ENCODE measurements at places on chromosomes 1 and 21.

DNA sequence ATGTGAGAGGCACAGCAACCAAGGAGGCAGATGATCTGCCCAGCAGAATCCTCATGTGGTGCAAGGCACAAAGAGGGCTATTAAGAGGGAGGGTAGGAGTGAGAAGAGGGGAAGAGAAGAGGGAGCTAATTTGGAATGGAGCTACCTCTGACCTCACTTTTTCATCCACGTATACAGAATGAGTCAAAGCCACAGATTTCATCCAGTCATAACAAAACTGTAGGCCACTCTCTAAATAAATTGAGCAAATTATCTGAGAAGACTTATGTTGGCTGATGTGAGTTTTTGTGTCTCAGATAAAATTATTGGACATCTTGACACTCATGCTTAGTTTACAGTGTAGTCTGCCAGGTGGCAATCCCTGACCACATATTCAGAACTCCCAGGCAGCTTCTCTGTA lies 325.6 kb downstream of the TTLL7 start:
- no peaks in the 10 kb centered on the region for H3K36me3 ChIP-seq
- no peak overlapping the region for H3K27ac ChIP-seq
- no peak overlapping the region for H3K4me3 ChIP-seq

DNA sequence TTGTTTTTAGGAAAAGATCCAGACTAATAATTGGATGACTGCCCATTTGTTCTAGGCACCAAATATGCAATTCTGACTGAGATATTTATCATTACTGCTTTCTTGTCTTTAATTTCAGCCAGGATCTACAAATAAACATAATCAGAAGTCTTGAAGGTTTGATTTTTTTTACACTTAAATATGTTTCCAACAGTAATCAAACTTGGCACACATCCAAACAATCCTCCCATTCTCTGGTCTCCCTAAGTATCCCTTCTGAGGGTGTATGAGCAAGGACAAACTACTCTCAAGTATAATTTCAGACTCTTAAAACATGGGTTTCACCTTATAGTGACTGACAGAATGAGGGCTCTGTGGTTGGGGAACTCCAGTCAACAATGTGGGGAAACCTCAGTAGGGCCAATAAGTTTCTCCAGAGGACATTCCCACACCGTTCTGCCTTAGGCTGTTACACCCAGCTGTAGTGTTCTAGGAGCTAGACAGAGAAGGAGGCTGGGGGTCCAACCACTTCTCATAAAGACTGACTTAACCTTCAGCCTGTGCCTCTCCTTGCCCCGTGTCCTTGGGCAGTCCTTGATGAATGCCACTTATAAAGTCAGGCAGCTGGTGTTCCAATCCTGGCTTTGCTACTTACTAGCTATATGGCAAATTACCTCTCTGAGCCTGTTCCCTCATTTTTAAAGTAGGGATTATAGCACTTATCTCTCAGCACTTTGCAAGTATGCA lies 1.5 kb upstream of the PALMD start:
- peaks cover 27% of the 10 kb centered on the region for H3K4me1 ChIP-seq
- H3K27ac ChIP-seq: peak overlapping the region; percentile 93
- no peak for DNase-seq
- H3K4me3 ChIP-seq: no peak overlapping the region
- H3K27me3 ChIP-seq: no peaks in the 10 kb centered on the region
- H3K36me3 ChIP-seq: no peaks in the 10 kb centered on the region

DNA sequence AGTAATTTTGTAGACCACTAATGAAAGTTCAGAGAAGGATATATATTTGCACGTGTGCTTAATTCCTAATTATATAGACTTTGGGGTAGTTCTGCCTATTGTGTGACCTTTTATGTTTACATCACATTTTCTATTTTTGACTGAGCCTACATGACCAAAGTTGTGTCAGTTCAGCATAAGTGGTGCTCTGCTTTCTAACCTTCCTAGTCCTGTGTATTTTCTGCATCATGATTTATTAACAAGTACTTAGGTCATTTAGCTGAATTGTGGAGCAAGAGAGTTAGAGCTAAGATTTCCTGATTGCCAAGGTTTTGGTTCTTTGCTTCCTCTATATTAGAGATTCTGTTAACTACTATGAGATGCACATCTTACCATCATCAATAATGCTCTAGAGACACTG lies 176.0 kb downstream of the C1orf21 start:
- no peaks in the 10 kb centered on the region for H3K27me3 ChIP-seq
- H3K4me1 ChIP-seq: peaks cover 25% of the 10 kb centered on the region
- no peak overlapping the region for H3K27ac ChIP-seq
- H3K36me3 ChIP-seq: no peaks in the 10 kb centered on the region
- no peak overlapping the region for H3K4me3 ChIP-seq
- no peak for DNase-seq

- H3K4me3 ChIP-seq: no peak overlapping the region
- peaks cover 57% of the 10 kb centered on the region for H3K4me1 ChIP-seq
- no peaks in the 10 kb centered on the region for H3K36me3 ChIP-seq
- no peak for DNase-seq
- peak overlapping the region; percentile 84 for H3K27ac ChIP-seq
- no peaks in the 10 kb centered on the region for H3K27me3 ChIP-seq
Measured at GRCh38 chr1:61142726-61143500, 60.6 kb downstream of the NFIA start.

DNA sequence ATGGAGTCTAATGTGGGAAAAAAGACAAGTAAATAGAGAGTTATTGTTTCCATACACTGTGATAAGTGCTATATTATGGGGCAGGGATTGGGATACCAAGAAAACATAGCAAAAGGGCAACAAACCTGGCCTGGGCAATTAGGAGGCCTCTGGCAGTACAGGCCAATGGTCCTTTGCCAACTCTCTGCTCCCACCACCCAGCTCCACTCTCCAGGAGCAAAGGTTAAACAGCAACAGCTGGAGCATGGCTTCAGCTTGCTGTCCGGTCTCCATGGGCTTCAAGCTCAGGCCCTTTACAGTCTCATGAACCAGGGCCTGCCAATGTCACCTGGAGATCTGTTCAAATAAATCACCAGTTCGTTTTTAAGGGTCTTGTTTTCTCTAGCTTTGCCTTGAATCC lies 37.2 kb upstream of the ARHGAP29 start:
- no peaks in the 10 kb centered on the region for H3K27me3 ChIP-seq
- no peaks in the 10 kb centered on the region for H3K36me3 ChIP-seq
- H3K4me3 ChIP-seq: no peak overlapping the region
- no peaks in the 10 kb centered on the region for H3K4me1 ChIP-seq
- no peak for DNase-seq
- no peak overlapping the region for H3K27ac ChIP-seq

DNA sequence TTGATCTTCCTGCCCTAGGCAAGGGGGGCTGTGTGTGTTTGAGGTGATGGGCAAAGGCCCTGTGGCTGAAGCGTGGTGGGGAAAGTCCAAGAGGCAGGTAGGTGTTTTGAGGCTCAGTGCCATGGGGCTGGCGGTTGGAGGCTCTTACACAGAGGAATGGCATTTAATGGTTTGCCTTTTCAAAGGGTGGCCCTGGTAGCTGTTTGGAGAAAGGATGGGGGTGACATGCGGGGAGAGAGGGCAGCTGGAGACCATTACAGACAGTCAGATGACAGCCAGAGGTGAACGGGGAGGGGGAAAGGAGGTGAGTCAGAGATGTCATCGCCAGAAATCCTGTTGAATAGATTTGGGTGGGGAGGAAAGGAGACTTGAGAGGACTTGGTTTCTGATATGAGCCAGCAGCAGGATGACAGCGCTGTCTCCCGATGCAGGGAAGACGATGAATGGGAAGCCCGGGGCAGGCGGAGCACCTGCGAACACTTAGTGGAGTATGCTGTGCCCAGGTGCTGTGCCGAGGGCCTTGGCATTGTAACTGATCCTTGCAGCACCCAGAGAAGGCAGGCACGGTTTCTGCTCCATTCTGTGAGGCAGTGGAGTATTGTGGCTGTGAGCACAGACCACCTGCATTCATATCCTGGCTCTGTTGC lies 56.3 kb downstream of the MAN1C1 start:
- H3K4me3 ChIP-seq: no peak overlapping the region
- H3K4me1 ChIP-seq: peaks cover 10% of the 10 kb centered on the region
- no peaks in the 10 kb centered on the region for H3K36me3 ChIP-seq
- no peak overlapping the region for H3K27ac ChIP-seq

GRCh38 chr1:222106377-222106776 lies 364.5 kb upstream of the DUSP10 start:
- no peaks in the 10 kb centered on the region for H3K36me3 ChIP-seq
- H3K27me3 ChIP-seq: no peaks in the 10 kb centered on the region
- no peak overlapping the region for H3K4me3 ChIP-seq

- no peak for DNase-seq
- no peaks in the 10 kb centered on the region for H3K36me3 ChIP-seq
- H3K4me3 ChIP-seq: no peak overlapping the region
- peaks cover 20% of the 10 kb centered on the region for H3K4me1 ChIP-seq
- no peaks in the 10 kb centered on the region for H3K27me3 ChIP-seq
Measured at GRCh38 chr1:109162626-109163025, 48.7 kb downstream of the ELAPOR1 start.

- H3K36me3 ChIP-seq: no peaks in the 10 kb centered on the region
- DNase-seq: peak; percentile 44
- no peak overlapping the region for H3K27ac ChIP-seq
- no peaks in the 10 kb centered on the region for H3K4me1 ChIP-seq
Measured at GRCh38 chr21:46172863-46173528, 11.3 kb downstream of the SPATC1L start.

- no peaks in the 10 kb centered on the region for H3K36me3 ChIP-seq
- H3K27me3 ChIP-seq: peaks cover 22% of the 10 kb centered on the region
- peaks cover 17% of the 10 kb centered on the region for H3K4me1 ChIP-seq
- DNase-seq: no peak
- H3K27ac ChIP-seq: no peak overlapping the region
Measured at GRCh38 chr1:179588425-179589024, 3.1 kb upstream of the TDRD5 start.

GRCh38 chr1:246450611-246451251 lies 56.3 kb downstream of the SMYD3 start:
- H3K4me1 ChIP-seq: peaks cover 9% of the 10 kb centered on the region
- no peak overlapping the region for H3K4me3 ChIP-seq
- no peak for DNase-seq
- no peaks in the 10 kb centered on the region for H3K36me3 ChIP-seq
- no peak overlapping the region for H3K27ac ChIP-seq
- no peaks in the 10 kb centered on the region for H3K27me3 ChIP-seq

- no peak overlapping the region for H3K4me3 ChIP-seq
- no peaks in the 10 kb centered on the region for H3K4me1 ChIP-seq
- H3K36me3 ChIP-seq: no peaks in the 10 kb centered on the region
- DNase-seq: no peak
Measured at GRCh38 chr1:163537809-163538208, 216.1 kb downstream of the NUF2 start.

GRCh38 chr1:235920596-235921375 lies 54.1 kb upstream of the LYST start:
- H3K36me3 ChIP-seq: no peaks in the 10 kb centered on the region
- no peak overlapping the region for H3K4me3 ChIP-seq
- peak overlapping the region; percentile 81 for H3K27ac ChIP-seq
- peaks cover 70% of the 10 kb centered on the region for H3K4me1 ChIP-seq

GRCh38 chr1:75053207-75053606 lies 81.0 kb upstream of the LHX8 start:
- H3K4me1 ChIP-seq: no peaks in the 10 kb centered on the region
- H3K27ac ChIP-seq: no peak overlapping the region
- H3K36me3 ChIP-seq: no peaks in the 10 kb centered on the region
- H3K27me3 ChIP-seq: no peaks in the 10 kb centered on the region
- no peak for DNase-seq
- H3K4me3 ChIP-seq: no peak overlapping the region

- no peaks in the 10 kb centered on the region for H3K36me3 ChIP-seq
- no peak for DNase-seq
- H3K27ac ChIP-seq: no peak overlapping the region
- H3K27me3 ChIP-seq: no peaks in the 10 kb centered on the region
- H3K4me1 ChIP-seq: no peaks in the 10 kb centered on the region
- no peak overlapping the region for H3K4me3 ChIP-seq
Measured at GRCh38 chr1:154117642-154118041, 37.2 kb downstream of the NUP210L start.

DNA sequence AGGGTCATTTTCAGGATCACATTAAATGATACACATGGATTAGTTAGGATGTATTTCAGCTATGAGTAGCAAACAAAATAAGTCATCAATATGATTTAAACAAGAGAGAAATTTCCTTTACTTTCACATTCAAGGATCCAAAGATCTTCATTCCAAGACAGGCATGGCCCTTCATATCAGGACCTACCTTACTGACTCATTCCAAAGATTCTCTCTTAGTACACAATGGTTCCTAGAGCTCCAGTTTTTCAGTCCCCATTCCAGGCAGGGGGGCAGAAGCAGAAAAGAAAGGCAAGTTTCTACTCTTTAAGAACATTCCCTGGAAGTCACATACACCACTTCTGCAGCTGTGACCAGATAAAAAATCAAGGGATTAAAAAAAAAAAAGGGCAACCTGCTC lies 23.7 kb downstream of the RGS2 start:
- H3K4me1 ChIP-seq: peaks cover 14% of the 10 kb centered on the region
- H3K27me3 ChIP-seq: no peaks in the 10 kb centered on the region
- no peak overlapping the region for H3K27ac ChIP-seq

- peak overlapping the region; percentile 63 for H3K27ac ChIP-seq
- no peak overlapping the region for H3K4me3 ChIP-seq
- peaks cover 66% of the 10 kb centered on the region for H3K36me3 ChIP-seq
- no peak for DNase-seq
- no peaks in the 10 kb centered on the region for H3K27me3 ChIP-seq
Measured at GRCh38 chr1:155967341-155968050, 10.9 kb downstream of the ARHGEF2 start.

GRCh38 chr1:147641695-147642592 lies 28.4 kb downstream of the ACP6 start:
- H3K4me1 ChIP-seq: peaks cover 11% of the 10 kb centered on the region
- H3K27me3 ChIP-seq: no peaks in the 10 kb centered on the region
- H3K27ac ChIP-seq: no peak overlapping the region
- H3K36me3 ChIP-seq: no peaks in the 10 kb centered on the region
- DNase-seq: no peak

- H3K27ac ChIP-seq: no peak overlapping the region
- peaks cover 4% of the 10 kb centered on the region for H3K4me1 ChIP-seq
- peak; percentile 48 for DNase-seq
Measured at GRCh38 chr21:44572959-44573583, 458 bp upstream of the KRTAP10-4 start.

GRCh38 chr1:241645199-241645598 lies 5.0 kb upstream of the CHML start:
- no peak overlapping the region for H3K4me3 ChIP-seq
- no peaks in the 10 kb centered on the region for H3K36me3 ChIP-seq
- no peak for DNase-seq
- no peak overlapping the region for H3K27ac ChIP-seq
- no peaks in the 10 kb centered on the region for H3K27me3 ChIP-seq

DNA sequence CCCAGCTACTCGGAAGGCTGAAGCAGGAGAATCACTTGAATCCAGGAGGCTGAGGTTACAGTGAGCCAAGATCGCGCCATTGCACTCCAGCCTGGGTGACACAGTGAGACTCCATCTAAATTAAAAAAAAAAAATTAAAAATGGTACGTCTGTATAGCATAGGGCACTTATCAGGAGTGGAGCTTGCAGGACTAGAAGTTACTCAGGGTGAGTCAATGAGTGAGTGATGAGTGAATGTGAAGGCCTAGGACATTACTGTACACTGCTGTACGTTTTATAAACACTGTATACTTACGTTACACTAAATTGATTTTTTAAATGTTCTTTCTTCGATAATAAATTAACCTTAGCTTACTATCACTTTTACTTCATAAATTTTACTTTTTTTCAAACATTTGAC lies 183.6 kb downstream of the NR5A2 start:
- H3K36me3 ChIP-seq: no peaks in the 10 kb centered on the region
- no peaks in the 10 kb centered on the region for H3K4me1 ChIP-seq
- no peak overlapping the region for H3K4me3 ChIP-seq
- H3K27ac ChIP-seq: no peak overlapping the region

GRCh38 chr1:52550447-52550846 lies 2.4 kb downstream of the TUT4 start:
- H3K27me3 ChIP-seq: no peaks in the 10 kb centered on the region
- H3K36me3 ChIP-seq: no peaks in the 10 kb centered on the region
- peaks cover 36% of the 10 kb centered on the region for H3K4me1 ChIP-seq
- no peak for DNase-seq
- H3K27ac ChIP-seq: no peak overlapping the region
- H3K4me3 ChIP-seq: no peak overlapping the region

Data from suprapubic skin (tissue), 4 donors.